ENCODE measurements at places on chromosomes 16 and 17. TPM values are rescaled to one million over a fixed set of nuclear protein-coding genes. Genes with fewer than 3 reads are reported as not detected.

The TPSG1 gene
- total RNA-seq: not detected

The NUDT16L1 gene
- 19.9 TPM for total RNA-seq

The NLE1 gene
- 11.3 TPM for total RNA-seq

The USP6 gene
- 0.20 TPM for total RNA-seq

The HOXB8 gene
- total RNA-seq: 1.6 TPM

The CDRT15 gene
- not detected for total RNA-seq

The CSH2 gene
- not detected for total RNA-seq

The CRAMP1 gene
- 11.3 TPM for total RNA-seq

The FBXL16 gene
- total RNA-seq: 0.30 TPM

The MC1R gene
- total RNA-seq: 2.2 TPM

The ITGAL gene
- 6.1 TPM for total RNA-seq

The RUSF1 gene
- total RNA-seq: 33.2 TPM

The KRTAP4-5 gene
- 1.3 TPM for total RNA-seq

The LSM12 gene
- total RNA-seq: 12.2 TPM

The OMG gene
- total RNA-seq: 0.20 TPM

The NDRG4 gene
- total RNA-seq: 4.4 TPM

The VAT1L gene
- 2.4 TPM for total RNA-seq

The RHBDF2 gene
- total RNA-seq: 9.9 TPM

The PERCC1 gene
- total RNA-seq: not detected

The EVI2A gene
- total RNA-seq: 8.9 TPM

The ADORA2B gene
- total RNA-seq: 11.2 TPM

All from skin of body (tissue), 3 donors.